Left renal pelvis (tissue), 4 donors: ENCODE measurements at places on chromosomes 5 and 9. TPM values are rescaled to one million over a fixed set of nuclear protein-coding genes. Genes with fewer than 3 reads are reported as not detected.

Gene SPINK5
- 0.21 TPM for polyA plus RNA-seq

GRCh38 chr5:65539827-65540226 lies 23.1 kb downstream of the CENPK start:
- no peak for DNase-seq

Gene WDR31
- polyA plus RNA-seq = 6.1 TPM

- no peak for DNase-seq
These were observed 19.7 kb downstream of the GLRA1 start for GRCh38 chr5:151904909-151905308.

- DNase-seq = no peak
These were observed 67.0 kb downstream of the TLE4 start for GRCh38 chr9:79638806-79639205.

DNA sequence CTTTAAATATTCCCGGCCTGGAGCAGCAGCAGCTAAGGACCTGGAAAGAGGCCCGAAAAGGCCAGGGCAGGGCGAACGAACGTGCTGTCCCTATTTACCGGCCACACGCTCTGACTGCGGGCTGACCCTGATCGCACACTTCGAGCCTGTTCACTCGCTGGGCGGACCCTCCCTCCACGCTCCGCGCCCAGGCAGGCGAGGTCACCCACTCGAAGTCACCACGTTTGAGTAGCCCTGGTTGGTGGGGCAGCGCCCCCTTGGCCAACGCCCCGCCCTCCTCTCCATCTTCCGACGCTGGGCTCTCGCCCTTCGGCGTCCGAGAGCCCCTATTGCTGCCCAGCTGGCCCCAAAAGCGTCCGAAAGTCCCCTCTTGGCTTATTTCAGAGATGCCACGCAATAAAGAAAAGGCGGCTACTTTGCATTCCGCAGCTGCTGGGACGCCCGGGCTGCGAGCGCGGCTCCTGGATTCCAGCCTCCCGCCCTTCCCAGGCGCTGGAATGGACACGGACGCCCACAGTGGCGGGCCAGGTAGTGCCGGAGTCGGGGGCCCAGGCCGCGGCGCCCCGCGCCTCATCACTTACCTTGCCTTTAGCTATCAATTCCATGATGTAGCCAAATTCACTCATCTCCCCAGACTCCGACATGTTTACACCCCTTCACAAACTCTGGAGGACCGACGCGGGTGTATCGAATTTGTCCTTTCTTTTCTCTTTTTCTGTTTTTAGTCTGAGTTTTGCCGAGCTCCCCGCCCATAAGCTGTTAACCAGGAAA lies 9.9 kb upstream of the TRIM36 start:
- no peak for DNase-seq

GRCh38 chr5:89827359-89827758 lies 582.2 kb downstream of the CETN3 start:
- no peak for DNase-seq

Gene DAB2
- 125 TPM for polyA plus RNA-seq

Gene PAPPA
- 8.8 TPM for polyA plus RNA-seq

- DNase-seq = no peak
These were observed 59.0 kb downstream of the AOPEP start for GRCh38 chr9:94785215-94786169.

DNA sequence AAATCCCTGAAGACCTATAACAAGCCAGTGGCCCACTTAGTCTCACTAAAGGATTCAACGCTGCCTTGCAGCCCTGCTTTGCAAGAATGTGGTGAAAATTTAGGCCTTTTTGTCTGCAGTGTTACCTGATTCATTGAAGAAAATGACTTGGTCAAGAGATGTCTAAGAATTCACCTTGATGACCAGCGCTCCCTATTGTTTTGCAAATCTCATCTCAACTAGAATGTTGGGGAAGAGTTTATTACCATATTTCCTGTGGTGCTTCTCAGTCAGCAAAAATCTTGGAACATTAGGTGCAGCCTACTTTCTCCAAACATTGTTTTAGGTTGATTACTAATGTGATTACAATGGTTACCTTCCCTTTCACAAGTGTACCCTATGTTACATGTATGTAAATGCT lies 53.5 kb downstream of the PLK2 start:
- DNase-seq = no peak

DNA sequence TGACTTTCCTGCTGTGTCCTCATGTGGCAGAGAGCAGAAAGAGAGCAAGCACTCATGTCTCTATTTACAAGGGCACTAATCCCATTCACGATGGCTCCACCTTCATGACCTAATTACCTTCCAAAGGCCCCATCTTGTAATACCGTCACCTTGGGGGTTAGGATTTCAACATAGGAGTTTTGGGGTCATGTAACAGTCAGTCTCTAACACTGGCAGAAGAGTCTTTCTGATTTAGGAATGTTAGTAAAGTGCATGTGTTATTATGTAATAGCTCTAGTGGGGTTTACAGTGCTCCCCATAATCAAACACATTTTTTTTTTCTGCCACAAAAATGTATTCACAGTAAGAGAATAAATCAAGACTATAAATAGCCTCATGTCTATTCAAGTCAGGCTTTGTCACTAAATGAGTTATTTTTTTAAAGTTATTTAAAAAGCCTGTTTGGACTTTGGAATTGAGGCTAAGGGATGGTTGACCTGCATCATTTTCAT lies 19.1 kb downstream of the GALNT10 start:
- no peak for DNase-seq

GRCh38 chr9:136044971-136045594 lies 50.0 kb downstream of the NACC2 start:
- DNase-seq = no peak

- no peak for DNase-seq
These were observed 120.6 kb downstream of the SEMA6A start for GRCh38 chr5:116453988-116454411.

Gene GZMA
- polyA plus RNA-seq = 0.33 TPM

GRCh38 chr5:89229331-89230070 lies 346.5 kb upstream of the MEF2C start:
- no peak for DNase-seq

DNA sequence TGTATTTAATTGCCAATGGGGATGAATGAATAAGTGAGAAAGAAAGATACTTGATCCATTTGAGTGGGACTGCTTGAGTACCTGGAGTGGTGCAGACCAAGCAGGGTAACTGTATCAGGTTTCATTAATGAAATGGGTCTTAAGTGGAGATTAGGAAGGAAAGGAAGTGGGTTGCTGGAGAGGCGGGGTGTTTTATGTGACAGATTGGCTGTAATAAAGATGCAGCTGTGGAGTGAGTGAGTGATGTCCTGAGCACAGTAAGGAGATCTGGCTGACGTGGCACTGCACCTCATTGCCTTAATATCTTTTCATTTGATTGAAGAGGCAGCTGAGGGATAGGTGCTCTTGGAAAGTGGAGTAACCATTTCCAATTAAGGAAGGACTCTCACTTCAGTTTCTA lies 161.0 kb upstream of the CCDC152 start:
- DNase-seq = no peak

- DNase-seq = no peak
These were observed 3.9 kb upstream of the BTNL9 start for GRCh38 chr5:181035991-181036815.

Gene PCDH12
- 16.5 TPM for polyA plus RNA-seq

Gene SMIM33
- polyA plus RNA-seq = 0.07 TPM

DNA sequence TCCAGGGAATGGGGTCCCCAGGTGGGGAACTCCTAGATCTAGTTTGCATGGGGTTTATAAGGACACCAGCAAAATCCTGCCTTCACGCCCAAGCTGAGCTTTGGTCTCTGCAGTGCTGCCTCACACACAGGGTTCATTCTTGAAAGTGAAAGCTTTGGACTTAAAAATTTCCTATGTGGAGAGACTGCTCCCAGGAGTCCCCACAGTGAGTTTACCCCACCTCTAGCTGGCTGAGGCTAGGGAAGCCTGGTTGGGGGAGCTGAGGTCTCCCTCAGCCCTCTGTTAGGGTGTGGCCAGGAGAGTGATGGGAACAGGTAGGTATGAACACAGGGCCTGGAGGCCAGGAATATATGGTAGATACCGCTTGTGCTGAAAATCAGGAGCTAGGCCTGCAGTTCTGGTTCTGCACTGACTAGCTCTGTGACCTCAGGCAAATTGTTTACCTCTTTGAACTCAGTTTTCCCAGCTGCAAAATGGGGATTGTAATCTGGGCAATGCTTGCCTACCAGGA lies 41.5 kb upstream of the LARP1 start:
- no peak for DNase-seq

DNA sequence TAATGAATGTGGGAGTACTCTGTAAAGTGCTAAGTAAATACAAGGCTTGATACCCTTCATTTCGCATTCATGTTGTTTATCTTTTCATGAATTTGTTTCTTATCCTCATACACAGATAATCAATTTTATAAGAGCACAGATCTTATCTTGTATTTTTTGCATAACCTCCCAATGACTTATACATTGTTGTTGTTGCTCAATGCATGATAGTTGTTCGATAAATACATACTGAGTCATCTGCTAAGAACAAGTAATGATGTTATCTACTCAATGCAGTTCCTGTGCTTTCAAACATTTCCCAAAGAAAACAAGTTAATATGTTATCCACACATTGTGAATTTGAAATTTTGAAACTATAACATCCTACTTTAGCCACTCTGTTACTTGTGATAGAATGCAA lies 60.7 kb downstream of the TAF11L14 start:
- no peak for DNase-seq

- DNase-seq = no peak
These were observed 1.7 kb downstream of the SNCB start for GRCh38 chr5:176628406-176629228.

Gene PCDHGB7
- 16.9 TPM for polyA plus RNA-seq

- no peak for DNase-seq
These were observed 2.6 kb upstream of the CCL27 start for GRCh38 chr9:34665067-34665380.

Gene PHF24
- polyA plus RNA-seq = 0.24 TPM

Gene PCDHGA10
- 3.9 TPM for polyA plus RNA-seq

GRCh38 chr9:124359426-124359825 lies 55.8 kb downstream of the PSMB7 start:
- no peak for DNase-seq

Gene SLIT3
- polyA plus RNA-seq = 60.5 TPM

GRCh38 chr9:131449276-131449675 lies 53.4 kb upstream of the POMT1 start:
- no peak for DNase-seq

GRCh38 chr9:72930828-72931227 lies 22.0 kb downstream of the ALDH1A1 start:
- DNase-seq = no peak

DNA sequence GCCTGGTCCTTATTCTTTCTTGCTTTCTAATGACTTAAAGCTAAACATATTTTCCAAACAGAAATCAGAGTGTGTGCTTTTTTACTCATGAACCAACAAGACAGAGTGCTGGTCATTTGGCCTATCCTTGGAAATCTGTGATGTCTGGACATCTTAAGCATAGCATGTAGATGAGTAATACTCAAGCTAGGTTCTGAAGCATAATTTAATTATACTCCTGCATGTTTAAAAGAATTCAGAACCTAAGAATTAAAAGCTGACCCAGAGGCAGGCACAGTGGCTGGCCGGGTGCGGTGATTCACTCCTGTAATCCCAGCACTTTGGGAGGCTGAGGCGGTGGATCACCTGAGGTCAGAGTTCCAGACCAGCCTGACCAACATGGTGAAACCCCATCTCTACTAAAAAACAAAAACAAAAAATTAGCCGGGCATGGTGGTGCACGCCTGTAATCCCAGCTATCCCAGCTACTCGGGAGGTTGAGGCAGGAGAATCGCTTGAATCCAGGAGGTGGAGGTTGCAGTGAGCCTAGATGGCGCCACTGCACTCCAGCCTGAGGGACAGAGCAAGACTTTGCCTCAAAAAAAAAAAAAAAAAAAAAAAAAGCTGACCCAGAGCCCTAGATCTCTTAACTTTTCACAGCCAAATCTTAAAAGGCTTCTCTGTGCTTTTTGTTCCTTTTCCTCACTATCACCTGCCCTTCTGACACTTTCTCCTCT lies 16.2 kb upstream of the TJP2 start:
- no peak for DNase-seq

Gene PCDHGB4
- polyA plus RNA-seq = 5.9 TPM

Gene ACOT12
- 0.60 TPM for polyA plus RNA-seq

Gene CDKN2AIPNL
- 33.7 TPM for polyA plus RNA-seq

DNA sequence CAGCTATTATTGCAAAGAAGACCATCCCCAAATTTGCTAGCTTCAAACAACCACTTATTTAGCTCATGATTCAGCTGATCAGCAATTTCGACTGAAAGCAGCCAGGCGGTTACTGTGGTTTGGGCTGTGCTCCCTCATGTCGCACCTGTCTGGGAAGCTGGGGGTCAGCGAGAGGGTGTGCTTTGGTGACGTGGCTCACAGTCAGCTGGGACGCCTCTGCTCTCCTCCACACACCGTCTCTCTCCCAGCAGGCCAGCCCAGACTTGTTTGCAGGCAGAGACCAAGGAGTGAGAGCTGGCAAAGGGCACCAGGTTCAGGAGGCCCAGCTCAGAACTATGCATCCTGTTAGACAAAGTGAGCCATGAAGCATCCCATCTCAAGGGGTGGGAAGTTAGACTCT lies 140.9 kb downstream of the SYK start:
- no peak for DNase-seq

Gene CARD6
- polyA plus RNA-seq = 2.5 TPM

GRCh38 chr5:16943846-16944678 lies 8.0 kb upstream of the MYO10 start:
- no peak for DNase-seq

Gene SLC38A9
- 31.6 TPM for polyA plus RNA-seq
